ENCODE measurements at places on chromosomes 7 and 10.

DNA sequence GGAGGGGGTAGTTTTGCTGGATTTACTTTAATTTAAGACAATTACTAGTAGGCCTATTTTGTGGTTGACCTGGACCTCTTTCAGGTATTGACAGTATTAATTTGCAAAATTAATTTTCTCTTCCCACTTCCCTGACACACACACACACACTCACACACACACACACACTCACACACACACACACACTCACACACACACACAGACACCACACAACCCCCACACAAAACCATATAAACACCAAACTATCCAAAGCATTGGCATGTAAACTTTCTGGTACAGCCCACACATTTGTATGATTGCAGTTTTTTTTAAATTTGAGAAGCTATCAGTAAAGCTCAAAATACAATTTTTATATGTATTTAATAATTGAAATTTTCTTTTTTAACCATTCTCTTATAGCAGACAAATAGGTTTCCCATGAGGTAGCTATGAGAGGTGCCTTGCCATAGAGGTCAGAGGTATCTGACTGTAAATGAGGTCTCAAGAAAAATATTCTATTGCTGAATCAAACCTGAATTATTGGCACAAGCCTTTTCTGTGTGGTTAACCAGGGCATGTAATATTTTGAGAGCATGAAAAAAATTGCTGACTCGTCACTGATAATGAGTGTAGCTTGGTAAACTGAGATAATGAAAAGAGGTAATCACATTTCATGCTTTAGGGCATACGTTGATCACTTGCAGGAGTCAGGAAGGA is 306.5 kb downstream of the GATA3 start:
- DNase-seq, result no peak

- DNase-seq, result no peak
These were observed 849.7 kb downstream of the CNTNAP2 start for GRCh38 chr7:146966274-146966673.

DNA sequence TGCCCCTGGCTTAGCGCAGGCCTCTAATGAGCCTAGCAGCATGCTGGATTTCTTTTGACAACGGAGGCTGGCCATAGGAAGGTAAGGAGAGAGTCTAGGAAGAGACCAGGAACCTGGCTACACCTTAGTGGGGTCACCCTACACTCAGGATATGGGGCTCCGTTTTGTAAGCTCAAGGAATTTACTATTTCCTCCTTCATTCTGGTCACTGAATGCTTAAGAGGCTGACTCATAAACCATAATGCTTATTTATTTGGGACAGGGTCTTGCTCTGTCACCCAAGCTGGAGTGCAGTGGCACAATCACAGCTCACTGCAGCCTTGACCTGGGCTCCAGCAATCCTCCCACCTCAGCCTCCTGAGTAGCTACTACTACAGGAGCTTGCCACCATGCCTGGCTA is 38.4 kb downstream of the CARD11 start:
- DNase-seq, result no peak

DNA sequence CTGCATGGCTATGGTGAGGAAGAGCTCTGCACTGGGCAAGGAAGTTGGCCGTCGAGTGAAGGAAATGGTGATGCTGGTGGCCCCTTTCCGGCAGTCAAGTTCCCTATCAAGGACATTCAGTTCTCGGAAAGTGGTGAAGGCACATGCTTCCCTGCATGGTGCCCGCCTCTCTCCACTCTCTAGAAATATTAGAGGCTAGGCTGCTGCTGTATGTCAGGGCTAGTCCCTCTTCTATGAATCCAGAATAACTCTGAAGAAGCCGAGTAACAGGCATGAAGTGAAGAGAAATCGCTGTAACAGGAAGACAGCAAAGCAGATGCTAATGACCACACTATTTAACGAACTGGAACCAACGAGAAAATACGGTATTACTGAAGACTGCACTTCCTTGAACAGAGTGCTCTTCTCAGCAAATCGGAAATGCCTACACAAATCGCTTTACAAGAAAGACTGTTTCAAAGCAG is 5.4 kb downstream of the IDI1 start:
- peak; percentile 99 for DNase-seq

- DNase-seq, result no peak
These were observed 296.2 kb downstream of the MDFIC start for GRCh38 chr7:115218076-115218475.

- peak; percentile 33 for DNase-seq
These were observed 39.7 kb upstream of the GPR141 start for GRCh38 chr7:37643876-37644275.

- no peak for DNase-seq
These were observed 178.9 kb upstream of the TMEM106B start for GRCh38 chr7:12032146-12032545.

- DNase-seq, result no peak
These were observed 239.2 kb upstream of the GLI3 start for GRCh38 chr7:42476255-42476654.

- no peak for DNase-seq
These were observed 27.0 kb downstream of the ZNF438 start for GRCh38 chr10:31004611-31005193.

- DNase-seq, result no peak
These were observed 1.6 kb upstream of the SAMD9 start for GRCh38 chr7:93119191-93119905.

DNA sequence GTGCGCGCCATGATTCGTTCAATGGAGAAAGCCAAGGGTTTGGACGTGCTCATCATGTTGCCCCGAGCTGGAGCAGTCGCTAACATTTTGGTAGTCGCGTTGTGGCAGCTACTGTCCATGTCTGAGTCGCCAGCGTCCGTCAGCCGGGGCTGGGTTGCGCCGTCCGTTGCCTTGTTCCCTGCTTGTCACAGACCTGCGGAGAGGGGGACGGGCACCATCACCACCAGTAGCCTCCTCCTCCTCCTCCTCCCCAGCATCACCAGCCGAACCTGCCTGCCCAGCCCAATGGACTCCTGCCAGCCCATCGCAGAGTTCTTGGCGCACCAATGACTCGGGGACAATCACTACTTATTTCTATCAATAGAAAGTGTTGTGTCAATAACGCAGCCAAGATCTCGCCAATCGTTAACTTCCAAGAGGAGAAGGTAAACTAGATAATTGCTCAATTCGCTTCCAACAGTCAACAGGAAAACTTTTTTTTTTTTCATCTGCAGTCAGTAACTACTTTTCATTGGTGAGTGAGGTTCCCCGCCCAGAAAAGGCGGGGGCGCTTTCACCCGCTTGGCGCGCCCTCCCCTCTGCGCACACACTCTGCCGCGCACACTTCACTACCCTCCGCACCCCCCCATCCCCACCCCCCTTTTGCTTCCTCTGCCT is at the start of gene FEZF1:
Gene FEZF1, minus strand, starts transcription at position 432 of the 657 bp plus-strand sequence. Its CDS starts 313 bp downstream, at position 119.
- DNase-seq, result no peak

Measured in Kasumi-1 (cell line).